ENCODE measurements at places on chromosomes 7 and 10.

DNA sequence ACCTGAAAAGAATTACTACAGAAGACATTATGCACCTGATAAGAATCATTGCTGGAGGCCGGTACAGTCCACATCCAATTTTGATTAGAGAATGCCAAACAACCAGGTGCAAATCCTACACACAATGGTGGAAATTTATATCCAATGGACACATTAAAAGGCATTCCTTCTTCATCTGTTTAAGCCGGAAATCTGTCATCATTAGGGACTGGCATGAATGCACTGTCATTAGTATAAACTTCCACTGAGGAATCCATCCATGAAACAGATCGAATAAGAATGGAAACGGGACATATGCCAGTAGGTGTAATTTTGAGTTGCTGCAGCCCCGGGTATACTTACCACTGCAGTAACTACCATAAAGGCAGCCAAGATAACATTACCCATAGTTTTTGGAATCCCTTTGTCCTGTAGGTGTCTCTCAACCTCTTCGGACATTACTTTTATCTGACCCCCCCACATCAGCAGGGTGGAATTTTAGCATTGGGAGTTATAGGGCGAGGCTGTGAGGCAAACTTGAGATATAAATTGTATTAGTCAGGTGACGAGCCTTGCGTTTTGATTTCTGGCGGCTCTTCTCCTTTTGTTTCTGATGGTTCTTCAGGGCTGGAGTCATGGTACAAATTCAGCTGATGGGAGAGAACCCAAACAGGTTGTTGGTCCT lies 36.5 kb upstream of the AKR1C2 start:
- DNase-seq, result no peak

GRCh38 chr10:12319076-12319475 lies 30.3 kb upstream of the CAMK1D start:
- DNase-seq, result no peak

DNA sequence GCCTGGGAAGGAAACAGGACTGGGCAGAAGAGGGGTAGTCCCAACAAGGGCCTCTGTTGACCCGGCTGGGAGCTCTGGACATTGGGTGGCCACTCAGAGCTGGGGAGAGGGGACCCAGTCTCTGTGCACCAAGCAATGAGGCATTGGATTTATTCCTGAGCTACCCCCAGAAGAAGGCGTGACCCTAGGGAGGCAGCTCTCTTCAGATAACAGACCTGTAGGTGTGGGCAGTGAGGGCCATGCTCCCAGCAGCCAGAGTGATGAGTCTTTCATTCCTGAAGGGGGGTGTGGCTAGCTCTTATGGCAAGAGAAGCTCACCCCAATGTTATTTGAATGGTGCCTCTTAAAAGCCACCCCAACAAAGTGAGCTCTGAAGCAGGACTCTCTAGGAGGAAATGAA lies 20.4 kb downstream of the TEX36 start:
- DNase-seq, result no peak

GRCh38 chr7:74542558-74543117 lies 88.9 kb downstream of the GTF2IRD1 start:
- DNase-seq, result no peak

- DNase-seq, result no peak
Observed at GRCh38 chr10:29948881-29949355, 110.5 kb downstream of the JCAD start.

GRCh38 chr10:124341768-124342135 lies 77.0 kb downstream of the OAT start:
- no peak for DNase-seq

DNA sequence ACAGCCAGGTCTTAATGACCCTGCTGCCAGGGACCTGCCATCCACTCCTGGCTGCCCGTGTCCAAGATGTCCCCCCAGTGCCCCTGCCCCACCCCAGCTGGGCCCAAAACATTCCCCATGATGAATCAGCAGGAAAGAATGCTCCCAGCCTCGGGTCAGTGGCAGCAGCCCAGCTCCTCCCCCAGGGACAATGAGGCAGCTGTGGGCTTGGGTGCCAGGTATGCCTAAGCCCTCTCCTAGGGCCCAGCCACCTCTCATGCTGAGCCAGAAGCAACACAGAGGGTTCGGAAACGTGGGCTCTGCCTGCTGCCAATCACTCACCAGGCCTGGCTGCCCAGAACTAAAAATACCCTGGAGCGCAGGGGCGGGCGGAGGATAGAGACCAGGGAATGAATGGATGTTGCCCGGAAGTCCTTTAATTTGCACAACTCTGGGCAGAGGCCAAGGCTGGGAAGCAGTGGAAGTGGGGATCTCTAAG lies 1.5 kb upstream of the LOXL4 start:
- no peak for DNase-seq

GRCh38 chr10:130000918-130001317 lies 36.8 kb upstream of the EBF3 start:
- no peak for DNase-seq

DNA sequence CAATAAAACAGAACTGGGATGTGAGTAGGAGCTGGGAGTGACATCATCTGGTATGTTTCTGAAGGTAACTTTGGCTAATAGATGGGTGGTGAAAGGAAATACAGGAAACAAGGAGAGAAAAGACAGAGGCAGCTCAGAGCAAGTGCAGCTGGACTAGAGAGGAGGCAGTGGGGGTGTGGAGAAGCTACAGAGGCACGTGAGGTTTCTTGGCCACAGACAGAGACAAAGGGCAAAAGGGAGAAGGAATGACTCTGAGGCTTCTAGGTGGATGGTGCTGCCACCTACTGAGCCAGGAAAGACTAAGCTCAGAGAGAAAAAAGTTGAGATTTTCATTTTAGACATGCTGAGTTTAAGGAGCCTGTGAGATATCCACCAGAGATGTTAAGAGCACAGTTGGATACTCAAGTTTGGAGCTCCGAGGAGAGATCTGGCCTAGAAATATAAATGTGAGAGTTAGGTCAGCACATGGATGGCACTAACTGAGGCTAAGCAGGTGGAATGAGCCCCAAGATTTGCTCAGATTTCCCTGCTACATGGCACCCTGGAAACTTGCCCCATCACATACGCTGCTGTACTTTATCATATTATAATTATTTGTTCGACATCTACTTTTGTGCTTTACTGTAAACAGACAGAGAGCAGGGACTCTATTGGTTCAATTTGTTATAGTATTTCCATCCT lies 293.0 kb upstream of the IMMP2L start:
- no peak for DNase-seq

GRCh38 chr7:106070567-106071254 lies 41.4 kb downstream of the SYPL1 start:
- DNase-seq, result no peak

GRCh38 chr10:4121502-4122380 lies 336.7 kb upstream of the KLF6 start:
- DNase-seq, result no peak

DNA sequence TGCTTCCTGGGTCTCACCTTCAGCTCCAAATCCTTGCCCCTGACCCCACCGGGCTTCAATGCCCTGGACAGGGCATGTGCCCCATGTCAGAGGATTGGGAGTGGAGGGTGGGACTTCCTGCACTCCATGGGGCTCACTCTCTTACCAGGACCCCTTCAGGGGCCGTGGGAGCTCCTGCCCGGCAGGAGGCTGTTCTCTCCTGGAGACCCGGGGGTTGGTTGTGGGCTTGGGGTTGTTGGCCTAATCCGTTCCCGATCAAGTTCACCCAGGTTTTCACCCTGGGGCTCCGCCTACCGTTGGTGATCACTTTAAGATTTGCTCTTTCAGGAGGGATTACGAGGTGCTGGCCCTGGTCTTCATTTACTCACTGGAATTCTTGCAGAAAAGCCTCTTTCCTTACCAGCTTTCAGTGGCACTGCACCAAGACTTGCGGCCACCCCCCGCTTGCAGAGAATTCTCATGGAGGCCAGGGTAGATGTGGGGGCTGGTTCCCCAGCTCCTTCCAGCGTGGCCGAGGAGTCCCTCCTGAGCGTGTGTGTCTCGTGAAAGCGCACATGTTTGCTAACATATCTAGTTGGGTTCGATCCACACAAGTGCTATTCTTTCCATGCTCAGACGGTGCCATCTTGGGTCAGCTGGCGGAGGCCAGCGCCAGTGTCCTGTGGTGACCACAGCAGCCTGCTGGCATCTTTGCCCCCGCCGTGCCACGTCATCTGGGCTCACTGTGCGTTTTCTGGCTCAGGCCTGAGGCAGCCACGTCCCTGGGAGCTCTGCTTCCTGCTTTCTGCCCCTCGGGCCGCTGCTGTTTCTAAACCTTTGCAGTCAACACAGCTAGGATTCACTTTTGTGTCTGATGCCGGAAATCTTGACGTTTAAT lies 15.6 kb downstream of the PWWP2B start:
- no peak for DNase-seq

GRCh38 chr10:74081192-74081803 lies 69.3 kb downstream of the AP3M1 start:
- DNase-seq, result peak; percentile 30

- no peak for DNase-seq
Observed at GRCh38 chr7:91898240-91898992, 17.9 kb upstream of the MTERF1 start.

DNA sequence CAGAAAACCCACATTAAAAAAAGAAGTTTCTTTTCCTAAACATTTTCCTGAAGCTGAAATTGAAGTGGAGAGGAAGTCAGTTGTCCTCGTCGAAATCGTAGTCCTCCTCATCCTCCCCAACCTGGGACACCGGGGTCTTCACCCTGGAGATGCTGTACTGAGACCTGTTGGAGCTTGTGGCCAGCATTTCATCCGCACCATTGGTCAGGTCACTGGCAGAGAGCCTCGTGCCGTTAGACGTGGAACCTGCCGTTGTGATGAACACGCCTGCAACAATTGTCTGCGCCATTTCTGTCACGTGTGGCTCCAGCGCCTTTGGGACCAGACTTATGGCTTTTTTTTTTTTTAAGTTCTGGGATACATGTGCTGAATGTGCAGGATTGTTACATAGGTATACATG lies 23.8 kb downstream of the CD36 start:
- DNase-seq, result no peak

DNA sequence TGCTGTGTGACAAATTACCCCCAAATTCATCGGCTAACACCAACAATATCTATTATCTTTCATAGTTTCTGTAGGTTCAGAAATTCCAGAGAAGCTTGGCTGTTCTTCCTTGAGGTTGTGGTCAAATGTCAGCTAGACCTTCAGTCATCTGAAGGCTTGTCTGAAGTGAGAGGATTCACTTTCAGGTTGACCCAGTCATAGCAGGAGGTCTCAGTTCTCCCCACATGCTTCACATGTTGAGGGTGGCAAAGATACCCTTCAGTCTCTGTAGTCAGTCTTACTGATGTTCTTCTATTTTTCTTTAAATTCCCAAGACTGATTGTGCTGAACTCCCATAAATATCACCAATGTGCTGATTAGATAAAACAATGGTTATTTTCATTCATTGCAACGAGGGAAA lies 1692.0 kb downstream of the REEP3 start:
- DNase-seq, result no peak

- DNase-seq, result no peak
Observed at GRCh38 chr7:64873155-64873500, 29.9 kb upstream of the ZNF273 start.

DNA sequence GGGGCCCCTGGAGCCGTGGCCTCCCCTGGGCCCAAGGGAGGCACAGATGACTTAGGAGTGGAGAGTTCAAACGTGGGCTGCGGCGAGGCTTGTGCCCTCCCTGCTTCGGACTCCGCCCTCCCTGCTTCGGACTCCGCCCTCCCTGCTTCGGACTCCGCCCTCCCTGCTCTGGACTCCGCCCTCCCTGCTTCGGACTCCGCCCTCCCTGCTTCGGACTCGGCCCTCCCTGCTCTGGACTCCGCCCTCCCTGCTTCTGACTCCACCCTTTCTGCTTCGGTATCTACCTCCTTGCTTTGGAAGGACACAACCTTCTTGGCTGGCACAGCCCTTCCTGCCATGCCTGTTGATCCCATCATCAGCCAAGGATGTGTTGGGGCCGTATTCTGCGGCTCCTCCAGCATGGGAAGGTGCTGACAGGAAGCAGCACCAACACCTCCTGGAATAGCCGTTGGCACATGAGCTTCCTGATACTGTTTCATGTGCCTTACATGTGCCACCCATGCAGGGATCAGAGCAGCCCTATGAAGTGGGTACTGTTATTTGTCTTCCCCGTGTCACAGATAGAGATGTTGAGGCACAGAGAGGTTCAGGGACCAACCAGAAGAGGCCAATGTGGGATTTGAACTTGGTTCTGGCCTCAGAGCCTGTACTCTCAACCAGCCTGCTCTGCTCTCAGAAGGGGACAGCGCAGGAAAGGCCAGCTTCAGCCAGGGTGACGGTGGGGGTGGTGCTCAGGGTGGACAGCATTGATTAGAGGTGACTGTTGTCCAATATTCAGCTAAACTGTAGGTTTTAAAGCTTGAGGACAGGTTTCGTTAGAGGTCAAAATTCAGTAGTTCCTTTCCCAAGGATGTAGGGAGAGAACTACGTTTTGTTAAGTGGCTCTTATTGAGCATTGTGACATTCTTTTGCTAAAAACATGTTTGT lies 114.5 kb downstream of the NKX6-2 start:
- no peak for DNase-seq

- no peak for DNase-seq
Observed at GRCh38 chr7:94973844-94974243, 66.5 kb downstream of the PPP1R9A start.

DNA sequence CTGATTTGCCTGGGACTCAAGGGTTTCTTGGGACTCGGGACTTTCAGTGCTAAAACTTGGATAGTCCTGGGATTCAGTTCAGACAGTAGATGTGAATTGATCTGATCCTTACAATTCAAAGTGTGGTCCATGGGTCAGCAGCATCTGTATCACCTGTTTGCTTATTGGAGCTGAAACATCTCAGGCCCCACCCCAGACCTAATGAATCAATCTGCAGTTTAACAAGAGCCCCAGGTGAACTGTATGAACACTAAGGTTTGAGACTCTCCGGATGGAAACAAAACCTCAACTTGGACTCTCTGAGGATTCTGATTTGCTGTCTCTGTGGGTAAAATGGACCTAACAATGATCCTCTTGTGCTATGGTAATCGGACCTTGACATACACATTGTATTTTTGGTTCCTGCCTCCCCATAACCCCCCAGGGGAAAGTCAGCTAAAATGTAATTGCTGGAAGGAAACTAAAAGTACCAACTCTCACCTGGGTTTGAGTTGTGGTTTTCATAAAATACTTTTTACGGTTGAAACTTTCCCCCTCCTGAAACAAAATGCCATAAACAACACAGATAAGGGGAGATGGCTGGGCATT lies 11.7 kb downstream of the CYP26A1 start:
- no peak for DNase-seq
